Kidney tubule cell (primary cell): ENCODE measurements at places on chromosomes 6 and 20.

DNA sequence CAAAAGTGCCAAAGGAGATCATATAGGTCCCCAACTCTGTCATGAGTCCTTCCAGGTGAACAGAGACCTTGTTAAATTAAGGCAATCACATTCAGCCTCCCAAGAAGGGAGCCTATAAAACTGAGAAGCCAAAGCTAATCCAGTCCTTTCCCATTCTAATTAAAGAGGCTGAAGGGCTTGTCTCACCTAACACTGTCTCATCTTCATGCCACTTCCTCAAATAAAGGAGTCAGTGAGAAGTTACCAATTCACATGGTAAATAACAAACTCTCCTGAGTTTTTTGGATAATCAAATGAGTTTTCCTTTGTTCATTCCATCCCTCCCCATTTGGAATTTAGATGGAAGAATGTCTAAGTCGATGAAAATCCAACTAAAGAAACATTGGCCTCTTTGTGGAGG lies 242.8 kb downstream of the UST start:
- DNase-seq, result no peak

DNA sequence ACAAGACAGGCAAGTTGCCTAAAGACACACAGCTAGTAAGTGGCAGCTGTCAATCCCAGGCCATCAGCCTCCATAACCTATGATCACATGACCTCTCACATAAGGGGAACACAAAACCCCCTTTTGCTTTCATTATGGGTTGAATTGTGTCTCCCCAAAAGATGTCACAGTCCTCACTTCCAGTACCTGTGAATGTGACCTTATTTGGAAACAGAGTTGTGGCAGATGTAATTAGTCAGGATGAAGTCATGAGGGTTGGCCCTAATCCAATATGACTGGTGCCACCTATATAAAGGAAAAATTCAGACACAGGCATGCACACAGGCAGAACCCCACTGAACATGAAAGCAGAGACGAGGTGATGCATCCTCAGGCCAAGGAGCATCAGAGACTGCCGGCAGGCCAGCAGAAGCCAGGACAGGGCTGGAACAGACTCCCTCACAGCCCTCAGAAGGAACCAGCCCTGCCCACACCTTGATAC lies 33.6 kb downstream of the GFOD1 start:
- peak; percentile 95 for DNase-seq

GRCh38 chr6:36823421-36824096 lies 15.7 kb downstream of the CPNE5 start:
- DNase-seq, result no peak

GRCh38 chr6:150149146-150149545 lies 6.3 kb downstream of the PPP1R14C start:
- peak; percentile 65 for DNase-seq

- DNase-seq, result peak; percentile 96
These were observed 109.9 kb downstream of the NOL4L start for GRCh38 chr20:32474967-32475811.

DNA sequence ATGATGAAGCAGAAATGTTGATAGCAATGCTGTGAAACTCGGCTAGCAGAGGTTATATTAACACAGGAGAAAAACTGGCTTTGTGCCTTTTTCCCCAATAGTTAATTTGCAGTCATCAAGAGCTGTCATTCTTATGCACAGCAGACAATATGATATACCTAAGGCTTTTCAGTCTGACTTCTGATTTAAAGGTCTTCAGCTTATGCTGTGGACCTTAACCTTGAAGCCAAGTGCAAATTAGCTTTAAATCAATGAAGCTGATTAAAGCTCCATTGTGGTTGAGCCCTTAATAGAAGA lies 171.6 kb upstream of the ID4 start:
- no peak for DNase-seq

DNA sequence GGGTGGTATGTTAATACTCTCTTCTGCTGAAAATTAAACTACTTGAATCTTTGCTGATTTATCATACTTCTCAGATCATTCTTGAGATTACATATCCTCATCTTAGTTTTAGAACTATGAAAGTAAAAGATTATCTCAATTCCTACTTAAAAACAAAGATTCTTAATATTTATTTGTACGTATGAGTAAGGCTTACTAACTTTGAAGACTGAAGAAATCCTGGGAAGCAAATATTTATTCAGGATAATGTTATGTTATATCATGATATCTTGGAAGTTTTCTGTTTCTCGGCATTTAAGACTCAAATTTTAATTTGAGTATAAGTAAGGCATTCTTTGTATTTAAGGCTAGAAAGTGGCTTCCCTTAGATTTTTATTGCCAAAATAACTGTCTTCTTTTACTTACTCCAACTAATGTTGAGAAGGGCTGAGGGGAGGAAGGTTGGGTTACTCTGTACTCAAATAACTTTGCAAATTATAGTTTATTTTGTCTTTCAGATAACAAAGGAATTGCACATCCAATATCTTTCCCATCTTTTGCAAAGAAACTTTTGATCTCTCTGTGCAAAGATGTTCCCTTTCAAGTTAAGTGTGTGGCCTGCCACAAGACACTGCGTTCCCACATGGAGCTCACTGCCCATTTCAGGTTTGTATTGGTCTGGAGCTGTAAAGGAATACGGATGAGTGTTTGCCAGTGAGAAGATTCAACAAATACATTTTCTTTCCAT lies 30.5 kb upstream of the BAG2 start:
- DNase-seq, result no peak

DNA sequence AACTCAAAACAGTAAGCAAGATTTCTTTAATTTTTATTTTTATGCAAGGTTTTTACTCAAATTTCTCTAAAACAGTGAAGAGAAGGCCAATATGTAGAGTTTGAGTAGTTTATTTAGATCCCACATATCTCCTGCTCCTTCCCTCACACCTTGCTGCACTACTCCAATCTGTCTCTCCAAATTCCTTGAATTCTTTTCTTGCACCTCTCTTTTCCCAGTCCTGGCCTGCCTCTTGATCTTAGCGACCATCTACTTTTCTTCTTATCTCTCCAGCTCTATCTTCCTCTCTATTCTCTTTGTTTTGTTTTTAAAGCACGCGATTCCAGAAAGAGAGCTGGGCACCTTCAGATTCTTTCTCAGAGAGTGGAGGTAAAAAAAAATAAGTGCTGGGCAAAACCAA lies 86.7 kb upstream of the KCNQ5 start:
- DNase-seq, result no peak

DNA sequence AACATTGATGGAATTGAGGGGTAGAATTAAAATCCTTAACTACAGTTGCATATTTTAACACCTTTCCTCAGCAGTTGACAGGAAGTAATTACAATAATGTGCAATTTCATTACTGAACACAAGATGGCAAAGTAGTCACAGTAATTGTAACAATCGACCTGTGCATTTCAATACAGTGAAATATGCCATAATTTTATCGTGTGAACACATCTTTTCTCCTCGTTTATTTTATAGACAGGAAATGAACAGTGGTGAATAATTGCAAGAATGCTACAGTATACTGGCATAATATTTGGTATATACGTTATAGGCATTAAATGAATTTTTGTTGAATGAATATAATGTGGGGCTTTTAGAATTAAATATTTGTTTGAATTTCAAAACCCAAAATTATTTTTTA lies 25.0 kb downstream of the CYB5R4 start:
- DNase-seq, result peak; percentile 56

DNA sequence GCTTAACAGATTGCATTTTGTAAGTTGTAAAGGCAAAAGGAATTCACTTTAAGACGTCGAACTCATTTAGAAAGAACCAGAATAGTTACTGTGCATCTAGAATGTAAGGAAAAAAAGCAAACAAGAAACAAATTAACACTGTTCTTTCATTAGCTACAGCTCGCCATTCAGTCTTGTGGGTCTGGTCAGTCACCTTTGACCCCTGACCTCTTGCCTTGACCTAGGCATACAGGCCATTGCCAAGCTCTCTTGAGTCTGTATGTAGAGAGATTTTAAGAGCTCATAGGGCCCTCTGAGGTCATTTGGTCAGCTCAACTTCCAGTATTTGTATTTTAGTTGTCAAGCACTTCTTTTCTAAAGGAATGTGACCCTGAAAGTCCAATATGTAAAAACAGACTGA lies 318.7 kb downstream of the DHX35 start:
- DNase-seq, result no peak

DNA sequence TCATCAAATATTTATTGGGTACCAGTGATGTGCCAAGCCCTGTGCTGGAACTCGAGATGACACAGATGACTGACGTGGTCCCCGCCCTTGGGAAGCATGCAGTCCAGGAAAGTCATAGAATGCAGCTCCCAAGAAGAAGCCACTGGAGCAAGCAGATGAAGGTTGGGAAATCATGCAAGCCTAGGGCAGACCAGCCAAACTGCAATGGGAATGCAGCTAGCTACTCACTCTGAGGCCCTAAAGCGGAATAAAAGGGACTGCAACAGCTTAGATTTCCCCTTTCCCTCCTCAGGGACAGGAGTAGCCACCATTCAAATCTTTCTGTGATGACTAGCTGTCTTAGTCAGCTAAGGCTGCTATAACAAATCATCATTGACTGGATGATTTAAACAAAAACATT lies 152.2 kb downstream of the MAFB start:
- DNase-seq, result no peak

DNA sequence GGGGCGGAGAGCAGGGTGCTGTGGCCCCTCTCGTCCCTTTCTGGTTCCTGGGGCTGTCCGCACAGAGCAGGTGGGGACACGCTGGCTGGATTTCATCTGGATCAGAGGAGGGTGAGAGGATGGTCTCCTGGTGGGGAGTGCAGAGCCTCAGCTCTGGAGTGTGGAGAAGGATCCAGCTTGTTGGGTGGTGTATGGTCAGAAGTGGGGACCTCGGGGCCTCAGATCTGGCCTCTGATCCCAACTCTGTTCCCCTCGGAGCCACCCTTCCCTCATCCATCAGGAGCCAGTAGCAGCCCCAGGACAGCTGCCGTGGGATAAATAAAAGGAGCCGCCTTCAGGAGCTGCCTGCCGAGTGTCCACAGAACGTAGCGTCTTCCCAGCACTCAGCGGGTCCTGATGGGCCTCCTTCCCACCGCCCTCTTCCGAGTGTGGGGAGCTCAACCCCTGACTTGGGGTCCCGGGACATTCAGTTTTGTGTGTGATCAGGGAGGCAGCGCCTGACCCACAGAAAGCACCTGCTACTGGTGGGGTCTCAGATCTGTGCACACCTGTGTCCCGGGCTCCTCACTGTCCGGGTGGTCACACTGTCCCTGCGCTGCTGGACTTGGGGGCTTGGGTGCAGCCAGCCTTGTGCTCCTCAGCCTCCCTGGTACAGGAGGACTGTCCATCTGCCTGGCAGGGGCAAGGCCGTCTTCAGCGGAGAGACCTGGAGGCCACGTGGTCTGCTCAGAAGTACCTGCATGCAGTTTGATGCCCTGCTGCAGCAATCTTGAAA lies 25.4 kb upstream of the BHLHE23 start:
- DNase-seq, result no peak

GRCh38 chr6:31784098-31784925 lies 7.2 kb upstream of the VWA7 start:
- DNase-seq, result no peak

DNA sequence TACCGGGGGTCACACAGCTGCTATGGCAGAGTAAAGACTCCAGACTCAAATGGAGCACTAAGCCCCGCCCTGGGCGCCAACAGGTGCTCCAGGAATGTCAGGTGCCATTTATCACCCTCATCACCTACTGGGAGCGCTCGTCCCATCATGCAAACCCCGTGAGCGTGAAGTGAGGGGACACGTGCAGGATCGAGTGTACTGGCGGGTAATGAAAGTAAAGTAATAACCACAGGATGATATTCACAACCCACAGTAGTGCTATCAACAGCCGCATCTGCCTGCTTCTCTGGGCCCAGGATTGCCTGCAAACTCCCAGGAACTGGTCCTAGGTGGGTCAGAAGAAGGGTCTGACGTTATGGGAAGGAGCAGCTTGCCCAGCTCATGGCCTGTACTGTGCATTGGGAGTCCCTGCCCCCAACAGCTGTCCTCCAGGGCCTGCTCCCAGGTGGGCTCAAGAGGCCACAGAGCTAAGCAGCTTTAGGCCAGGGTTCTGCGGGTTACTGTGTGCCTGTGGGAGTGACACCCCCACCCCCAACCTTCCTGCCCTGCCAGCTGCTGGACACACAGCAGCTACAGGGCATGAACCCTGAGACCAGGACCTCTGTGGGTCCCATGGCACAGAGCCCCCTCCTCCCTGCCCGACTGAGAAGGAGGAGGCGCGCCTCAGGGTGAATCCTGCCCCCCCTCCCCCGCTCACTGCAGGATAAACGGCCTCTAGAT lies 120.5 kb upstream of the SULF2 start:
- no peak for DNase-seq

DNA sequence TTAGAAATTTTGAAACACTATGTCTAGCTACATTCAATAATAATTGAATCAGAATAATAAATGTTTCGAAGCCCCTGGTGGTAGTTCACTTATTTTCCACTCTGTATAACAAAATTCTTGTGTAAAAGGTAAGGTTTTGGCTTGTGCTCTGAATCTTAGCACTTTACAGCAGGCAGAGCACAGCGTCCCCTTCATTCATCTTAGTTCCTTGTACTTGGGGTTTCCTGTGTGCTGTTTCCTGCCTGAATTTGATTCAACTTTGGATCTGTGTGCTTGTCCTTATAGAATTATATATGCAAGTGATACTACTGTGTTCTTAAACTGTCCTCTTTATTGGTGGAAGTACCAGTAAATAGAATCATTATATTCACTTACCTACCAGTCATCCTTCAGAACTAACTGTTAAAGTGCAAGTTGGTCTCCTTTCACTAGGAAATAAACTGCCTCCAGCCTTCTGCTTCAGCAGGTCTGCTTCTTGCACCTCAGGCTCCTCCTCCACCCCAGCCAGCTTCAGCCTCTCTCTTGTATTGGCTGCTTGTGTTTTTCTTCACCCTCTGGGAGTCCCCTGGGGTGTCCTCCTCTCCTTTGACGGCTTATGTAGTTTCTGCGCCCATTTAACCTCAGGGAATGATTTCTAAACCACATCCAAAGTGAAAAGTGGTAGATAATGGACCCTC lies 28.8 kb upstream of the TULP4 start:
- DNase-seq, result peak; percentile 14

- DNase-seq, result no peak
These were observed 50.8 kb upstream of the TAGAP start for GRCh38 chr6:159095616-159096015.

GRCh38 chr6:6581054-6581453 lies 7.5 kb upstream of the LY86 start:
- DNase-seq, result no peak

DNA sequence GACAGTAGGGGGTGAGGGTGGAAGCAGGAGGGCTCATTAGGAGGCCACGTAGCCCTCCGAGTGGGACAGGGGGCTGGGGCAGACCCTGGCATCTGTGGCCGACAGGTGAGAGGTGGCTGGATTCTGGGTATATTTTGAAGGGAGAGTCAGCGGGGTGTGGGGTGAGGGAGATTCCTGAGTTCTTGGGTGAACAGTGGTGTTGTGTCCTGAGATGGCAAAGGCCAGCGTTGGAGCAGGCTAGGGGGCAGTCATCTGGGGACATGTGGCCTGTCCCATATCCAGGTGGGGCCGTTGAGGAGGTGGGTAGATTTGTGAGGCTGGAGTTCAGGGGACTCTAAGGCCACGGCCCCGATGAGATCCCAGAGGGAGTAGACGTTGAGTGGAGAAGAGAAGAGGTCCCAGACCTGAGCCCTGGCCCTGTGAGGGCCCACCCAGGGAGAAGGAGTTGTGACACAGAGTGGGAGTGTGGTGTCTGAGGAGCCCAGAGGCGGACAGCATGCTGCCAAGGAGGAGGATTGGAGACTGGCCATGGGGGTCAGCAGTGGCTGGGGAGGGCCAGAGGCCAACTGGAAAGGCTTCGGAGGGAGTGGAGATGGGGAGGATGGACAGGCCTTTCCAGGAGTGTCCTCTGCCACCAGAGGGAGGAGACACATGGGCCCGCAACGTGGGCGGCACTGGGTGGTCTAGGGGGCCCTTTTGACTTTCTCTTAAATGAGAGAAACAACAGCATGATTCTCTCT lies 19.6 kb downstream of the PACSIN1 start:
- DNase-seq, result no peak
